Stimulated activated naive B cell treated with anti-CD40 and anti-IgM and Interleukin-4, amounts not matched to agents 10 μg/mL and 1 μg/mL and 100 μg/mL, for 72 hours (primary cell): ENCODE measurements at places on chromosomes 5 and 9.

GRCh38 chr9:38347271-38347671 is 45.2 kb upstream of the ALDH1B1 start:
- no peak for DNase-seq

- DNase-seq = no peak
Measured at GRCh38 chr9:88733651-88734421, 198.9 kb downstream of the NXNL2 start.

DNA sequence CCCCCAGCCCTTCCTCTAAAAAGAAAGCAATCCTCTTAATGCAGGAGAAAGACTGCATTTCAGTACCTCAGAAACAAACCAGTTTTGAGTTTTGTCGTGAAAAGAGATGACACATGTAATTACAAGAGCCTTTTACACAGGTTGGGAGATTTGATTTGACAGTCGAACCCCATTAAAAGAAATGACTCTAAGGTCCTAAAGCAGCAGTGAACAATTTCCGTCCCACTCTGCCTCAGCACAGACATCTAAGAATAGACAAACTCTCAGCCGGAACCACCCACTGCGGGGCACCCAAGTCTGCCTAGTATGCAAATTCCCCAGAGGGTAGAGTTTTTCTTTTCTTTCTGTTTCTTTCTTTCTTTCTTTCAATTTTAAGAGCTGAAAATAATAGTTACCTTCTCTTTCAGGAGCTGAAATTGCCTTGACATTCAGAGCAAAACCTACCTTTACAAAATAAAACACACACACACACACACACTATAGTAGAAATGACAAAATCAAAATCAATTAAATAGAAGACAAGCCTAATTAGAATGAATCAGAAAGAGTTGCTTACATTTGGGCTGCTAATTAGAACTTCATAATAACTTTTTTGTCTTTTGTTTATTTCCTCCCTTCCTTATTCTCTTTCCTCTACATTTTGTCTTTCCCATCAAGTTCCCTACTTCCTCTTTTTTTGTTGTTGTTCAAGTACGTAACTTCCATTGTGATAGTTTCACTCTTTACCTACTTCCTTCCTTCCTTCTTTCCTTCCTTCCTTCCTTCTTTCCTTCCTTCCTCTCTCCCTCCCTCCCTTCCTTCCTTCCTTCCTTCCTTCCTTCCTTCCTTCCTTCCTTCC is 65.1 kb downstream of the BASP1 start:
- peak; percentile 78 for DNase-seq

DNA sequence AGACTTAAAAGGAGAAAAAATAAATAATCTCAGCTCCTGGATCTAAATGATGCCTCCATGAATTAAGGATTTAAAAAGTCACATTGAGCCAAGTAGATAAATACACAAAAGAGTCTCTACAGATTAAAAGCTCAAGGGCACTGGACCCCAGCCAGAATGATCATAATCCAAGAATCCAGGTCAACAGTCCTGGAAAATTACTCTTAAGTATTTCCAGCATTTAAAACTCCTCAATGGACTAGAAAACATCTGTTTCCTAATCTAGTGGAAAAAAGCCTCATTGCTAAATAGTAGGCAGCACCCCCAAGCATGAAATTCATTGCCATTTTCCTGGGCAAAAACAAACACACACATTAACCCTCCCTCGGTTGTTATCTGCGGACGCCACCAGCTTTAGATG is 96.8 kb downstream of the FRMD3 start:
- no peak for DNase-seq
